Activated T-cell treated with anti-CD3 and anti-CD28 coated beads for 24 hours (primary cell): ENCODE measurements at places on chromosomes 3 and 15.
A peak's percentile ranks its signal among the peaks of the same experiment; 100 is the strongest.

GRCh38 chr3:153484842-153485241 is 322.8 kb downstream of the RAP2B start:
- DNase-seq = no peak

GRCh38 chr3:176439729-176440128 is 757.6 kb downstream of the TBL1XR1 start:
- no peak for DNase-seq

DNA sequence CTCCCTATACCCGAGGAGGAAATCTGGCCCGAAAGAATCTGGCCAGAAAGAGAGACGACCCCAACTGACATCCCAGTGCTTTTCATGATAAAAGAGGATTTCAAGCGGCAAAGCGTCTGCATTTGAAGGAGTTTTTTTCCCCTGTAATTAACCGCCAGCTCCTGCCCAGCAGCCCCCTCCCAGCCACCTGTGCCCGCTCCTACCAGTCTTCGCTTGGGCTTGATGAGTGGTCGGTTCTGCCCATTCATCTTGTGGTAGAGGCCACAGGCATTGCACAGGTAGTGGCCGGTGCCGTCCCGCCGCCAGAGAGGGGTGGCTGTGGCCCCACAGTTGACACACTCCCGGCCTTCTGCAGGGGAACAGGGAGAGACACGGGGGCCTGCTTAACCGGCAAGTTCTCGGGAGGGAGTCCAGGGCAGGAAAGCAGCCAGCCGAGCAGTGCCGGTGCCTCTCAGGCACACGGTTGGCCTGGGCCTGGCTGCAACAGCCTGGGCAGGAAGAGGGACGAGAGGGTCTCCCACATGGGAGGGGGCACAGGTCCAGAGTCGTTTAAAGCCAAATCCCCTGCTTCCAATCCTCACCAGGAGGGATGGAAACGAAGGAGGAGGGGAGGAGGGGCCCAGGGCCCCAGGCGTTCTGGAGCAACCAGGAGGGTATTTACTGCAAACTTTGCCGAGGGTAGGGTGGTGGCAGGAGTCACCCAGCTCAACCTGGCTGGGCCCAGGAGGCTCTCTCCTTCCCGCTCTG is 9.2 kb downstream of the GATA2 start:
- no peak for DNase-seq

GRCh38 chr3:157182879-157183278 is 22.9 kb upstream of the CCNL1 start:
- DNase-seq = no peak

DNA sequence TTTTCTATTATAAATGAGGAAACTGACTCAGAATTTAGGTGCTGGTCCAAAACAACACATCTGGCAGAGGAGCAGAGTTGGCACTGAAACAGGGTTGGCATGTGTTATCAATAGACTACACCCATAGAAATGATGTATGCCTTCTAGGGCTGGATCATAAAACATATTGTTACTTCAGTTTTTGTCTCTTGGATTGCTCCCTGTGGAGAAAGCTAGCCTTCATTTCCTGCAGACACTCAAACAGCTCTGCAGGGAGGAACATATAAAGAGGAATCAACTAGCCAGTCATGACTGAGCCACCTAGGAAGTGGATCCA is 507 bp upstream of the MRPL3 start:
- no peak for DNase-seq

DNA sequence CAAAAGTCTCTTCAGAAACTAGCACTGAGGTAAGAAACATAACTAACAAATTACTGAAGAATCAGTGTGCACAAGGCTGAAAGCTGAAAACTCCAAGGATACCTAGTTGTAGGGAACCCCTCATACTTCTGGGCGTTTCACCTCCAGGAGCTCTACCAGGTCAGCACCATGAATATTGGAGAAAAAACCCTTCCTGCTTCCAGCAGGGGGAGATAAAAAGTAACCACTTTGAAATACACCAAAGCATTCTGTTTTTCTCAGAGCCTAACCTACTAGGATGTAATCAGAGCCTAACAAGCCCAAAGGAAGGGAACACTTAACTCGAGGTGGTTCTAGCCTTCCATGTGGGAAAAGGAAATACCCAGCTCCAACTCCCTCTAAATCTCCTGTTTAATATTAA is 175.8 kb upstream of the MME start:
- DNase-seq = no peak

GRCh38 chr3:186901135-186901734 is 29.1 kb upstream of the ST6GAL1 start:
- no peak for DNase-seq

DNA sequence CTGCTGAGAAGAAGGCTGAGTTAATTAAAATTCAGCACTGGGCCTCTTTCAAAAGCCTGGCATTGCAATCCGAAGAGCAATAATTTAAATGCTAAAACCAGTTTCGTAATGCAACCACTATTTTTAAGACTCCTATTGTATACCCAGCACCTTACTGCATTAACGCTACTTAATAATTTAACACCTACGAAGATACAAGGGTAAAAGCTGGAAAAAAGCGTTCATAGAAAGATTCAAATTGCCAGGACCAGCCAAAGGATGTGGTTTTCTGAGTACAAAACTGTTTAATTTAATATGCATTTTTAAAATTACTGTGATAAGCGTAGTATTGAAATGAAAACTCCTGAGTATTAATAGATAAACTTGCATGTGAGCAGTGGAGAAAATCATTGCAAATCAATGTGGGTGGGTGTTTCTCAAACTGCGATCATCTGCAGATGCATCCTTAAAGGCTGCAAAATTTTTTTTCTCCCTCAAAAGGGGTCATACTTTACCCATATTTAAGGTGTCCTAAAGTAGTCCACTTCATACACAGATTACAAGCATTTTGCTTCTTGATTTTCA is 12.9 kb upstream of the RASGRP1 start:
- DNase-seq = no peak

GRCh38 chr15:61974118-61974517 is 86.1 kb downstream of the VPS13C start:
- DNase-seq = no peak

DNA sequence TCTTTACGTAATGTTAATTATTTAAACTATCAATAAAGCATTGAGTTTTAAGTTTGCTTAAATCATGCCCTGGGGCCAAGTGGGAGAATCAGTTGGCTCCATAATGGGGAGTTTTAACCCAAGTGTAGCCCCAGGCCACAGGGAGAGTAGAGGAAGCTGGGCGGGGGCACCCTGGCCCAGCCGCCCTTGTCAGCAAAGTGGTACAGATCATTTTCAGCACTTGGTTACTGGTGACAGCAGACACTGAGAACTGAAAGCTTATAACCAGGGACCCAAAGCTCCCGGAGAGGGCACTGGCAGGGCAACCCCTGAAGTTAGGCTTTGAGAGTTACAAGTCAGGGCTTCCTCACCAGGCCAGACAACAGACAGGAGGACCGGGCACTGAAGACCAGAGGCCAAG is 90.6 kb downstream of the SEMA5B start:
- no peak for DNase-seq

DNA sequence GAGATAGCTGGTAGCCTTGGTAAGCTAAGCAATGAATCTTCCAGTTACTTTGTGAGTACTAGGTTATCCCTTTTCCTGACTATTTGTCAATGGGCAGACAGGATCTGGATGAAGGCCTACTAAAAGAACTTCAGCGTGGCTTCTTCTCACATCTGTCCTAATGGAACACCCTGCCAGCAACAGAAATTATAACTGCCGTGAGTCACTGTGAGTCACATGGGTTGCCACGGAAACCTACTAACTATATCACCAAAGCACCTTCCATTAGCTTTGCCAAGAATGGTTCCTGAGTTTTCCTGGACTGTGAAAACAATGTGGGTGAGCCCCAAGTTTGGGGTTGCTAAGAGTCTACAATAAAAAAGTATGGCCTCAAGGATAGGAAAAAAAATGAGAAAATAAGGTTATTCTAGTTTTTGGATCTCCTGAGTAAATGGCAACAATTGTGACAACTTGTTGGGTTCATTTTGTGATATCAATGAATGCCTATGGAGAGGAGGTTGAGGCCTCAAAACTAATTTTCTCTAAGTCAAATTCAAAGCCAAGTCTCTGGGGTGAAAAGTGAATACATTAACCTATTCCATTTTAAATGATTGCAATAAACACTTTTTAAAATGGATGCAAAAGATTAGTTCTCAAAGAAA is 195.1 kb upstream of the ICE2 start:
- peak; percentile 49 for DNase-seq

GRCh38 chr3:63492464-63492863 is 160.0 kb upstream of the SNTN start:
- no peak for DNase-seq

- no peak for DNase-seq
Measured at GRCh38 chr3:151856118-151856517, 17.3 kb upstream of the SUCNR1 start.

- DNase-seq = no peak
Measured at GRCh38 chr3:168442502-168442901, 346.8 kb upstream of the GOLIM4 start.

- no peak for DNase-seq
Measured at GRCh38 chr3:108076564-108076963, 14.3 kb downstream of the CD47 start.

DNA sequence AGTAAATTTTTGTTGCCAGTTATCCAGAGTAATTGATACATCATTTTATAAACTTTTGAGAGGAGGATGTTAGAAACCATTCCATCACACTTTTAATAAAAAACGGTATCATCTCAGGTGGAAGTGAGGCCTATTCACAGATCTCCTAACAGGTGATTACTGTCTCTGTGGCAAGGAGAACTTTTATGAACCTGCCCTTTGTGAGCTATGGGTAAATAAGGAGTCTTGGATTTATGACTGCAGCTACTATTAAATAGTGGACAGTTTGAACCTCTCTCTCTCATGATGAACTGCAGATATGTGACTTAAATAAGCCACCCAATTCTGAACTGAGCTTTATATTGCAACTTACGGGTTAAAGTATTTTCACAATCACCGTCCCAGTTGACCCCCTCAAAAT is 45.7 kb downstream of the ZFAND6 start:
- no peak for DNase-seq

DNA sequence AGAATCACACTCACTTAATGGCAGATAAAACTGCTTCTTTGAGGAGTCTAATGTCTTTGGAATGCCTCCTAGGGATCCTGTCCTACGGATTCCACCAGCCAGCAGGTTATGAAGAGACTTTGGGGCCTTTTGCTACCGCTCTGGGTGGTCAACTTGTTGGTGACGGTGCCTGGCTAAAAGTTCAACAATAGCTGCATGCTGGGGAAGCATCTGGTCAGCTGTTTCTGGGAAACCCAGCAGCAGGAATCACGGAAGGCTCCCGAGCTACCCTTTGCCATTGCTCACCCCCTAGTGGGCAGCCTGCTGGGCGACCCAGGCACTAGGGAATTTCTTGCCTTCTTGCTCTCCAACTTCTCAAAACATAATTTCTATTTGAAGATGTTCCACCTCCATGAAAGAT is 263.3 kb downstream of the NEK10 start:
- DNase-seq = no peak
